ENCODE measurements at places on chromosomes 1 and 21.

DNA sequence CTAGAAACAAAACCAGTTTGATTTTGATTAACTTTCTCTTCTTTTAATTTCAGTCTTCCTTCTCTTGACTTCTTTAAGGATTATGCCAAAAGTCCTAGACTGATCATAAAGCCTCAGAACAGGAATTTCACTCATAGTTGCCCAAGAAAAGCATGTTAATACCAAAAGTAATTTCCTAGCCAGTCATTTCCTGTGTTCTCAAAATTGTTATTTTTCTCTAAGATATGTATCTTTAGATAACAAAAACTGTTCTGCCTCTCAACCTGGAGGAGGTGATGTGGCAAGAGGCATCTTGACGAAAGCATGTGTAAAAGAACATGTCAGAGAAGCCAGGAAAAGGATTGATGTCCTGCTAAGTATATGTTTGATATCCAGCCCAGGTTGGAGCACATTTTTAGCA lies 78.0 kb upstream of the IPO9 start:
- no peak for DNase-seq

DNA sequence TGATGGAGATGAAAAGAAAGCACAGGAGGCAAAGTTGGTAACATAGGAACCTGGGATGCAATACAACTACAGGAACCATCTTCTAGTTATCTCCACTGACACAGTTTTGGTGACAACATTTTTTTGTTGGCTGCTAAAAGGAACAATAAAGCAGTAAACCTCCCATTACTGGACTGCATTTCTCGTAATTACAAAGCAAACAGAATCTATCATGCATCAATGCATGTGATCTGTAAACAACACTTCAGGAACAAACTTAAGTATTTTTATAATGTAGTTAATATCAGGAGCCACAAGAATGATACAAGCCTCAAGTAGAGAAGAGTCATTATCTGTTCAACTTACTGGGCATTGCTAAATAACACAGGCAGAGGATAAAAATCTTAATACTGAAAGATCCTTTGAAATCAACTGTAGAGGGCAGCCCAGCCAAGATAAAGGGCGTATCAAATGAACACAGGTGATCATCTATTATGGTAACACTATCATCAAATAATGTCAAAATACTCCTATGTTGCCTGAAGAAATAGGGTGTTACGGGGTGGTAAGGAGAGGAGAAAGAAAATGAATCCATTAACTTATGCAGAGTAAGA lies 193.3 kb downstream of the EIF4G3 start:
- no peak for DNase-seq

- DNase-seq = no peak
These were observed 21.6 kb downstream of the TCEA3 start for GRCh38 chr1:23403038-23403336.

DNA sequence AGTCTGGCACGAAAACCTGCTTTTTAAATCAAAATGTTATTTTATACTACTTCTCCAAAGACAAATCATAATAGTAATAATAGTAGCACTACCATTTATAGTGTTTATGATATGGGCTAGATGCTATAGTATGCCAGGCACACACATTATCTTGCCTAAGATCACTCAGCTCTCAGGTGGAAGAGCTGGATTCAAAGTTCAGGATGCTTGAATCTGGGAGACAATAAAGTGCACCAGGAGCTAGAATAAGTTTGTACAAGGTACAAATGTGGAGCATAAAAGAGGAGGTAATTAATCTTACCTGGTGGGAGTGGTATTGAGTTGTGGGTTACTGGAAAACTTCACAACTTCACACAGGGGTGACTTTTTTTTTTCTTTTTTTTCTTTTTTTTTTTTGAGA lies 10.0 kb upstream of the ELOVL1 start:
- no peak for DNase-seq

DNA sequence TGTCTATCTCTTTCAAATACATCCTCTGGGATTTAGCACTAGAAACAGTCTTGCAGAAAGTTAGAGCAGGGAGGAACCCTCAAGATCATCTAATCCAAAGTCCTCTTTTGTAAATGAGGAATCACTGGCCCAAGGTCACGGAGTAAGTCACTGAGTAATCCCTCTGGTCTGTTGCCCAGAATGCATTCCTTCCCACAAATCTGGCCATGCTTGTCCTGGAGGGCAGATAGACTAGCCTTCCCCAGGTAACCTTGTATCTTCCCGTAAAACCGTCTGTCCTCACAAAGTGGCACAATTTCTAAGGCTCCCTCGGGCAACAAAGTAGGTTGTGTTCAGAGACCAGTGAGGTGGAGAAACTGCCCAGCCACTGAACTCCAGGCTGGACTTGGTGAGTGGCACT lies 46.2 kb downstream of the DDR2 start:
- DNase-seq = no peak
